Gastrocnemius medialis (tissue), 4 donors: ENCODE measurements at places on chromosomes 2 and 18. TPM values are rescaled to one million over a fixed set of nuclear protein-coding genes. Genes with fewer than 3 reads are reported as not detected.

The ABHD1 gene
- total RNA-seq: 2.3 TPM

The HTRA2 gene
- total RNA-seq: 28.1 TPM

The MFF gene
- 94.5 TPM for total RNA-seq

The STAMBP gene
- total RNA-seq: 85.4 TPM

The HMSD gene
- not detected for total RNA-seq

The RNF152 gene
- 6.8 TPM for total RNA-seq

The SUMO1 gene
- 44.0 TPM for total RNA-seq

The GULP1 gene
- total RNA-seq: 16.4 TPM

The OXER1 gene
- total RNA-seq: 0.56 TPM

The MEIS1 gene
- 2.5 TPM for total RNA-seq

The PROM2 gene
- total RNA-seq: 0.46 TPM

The MFSD2B gene
- total RNA-seq: not detected

The ACADL gene
- 1.6 TPM for total RNA-seq

The CRYBA2 gene
- not detected for total RNA-seq

The GRP gene
- not detected for total RNA-seq
